ENCODE measurements at places on chromosomes 12 and 14.

- DNase-seq, result peak; percentile 54
Observed at GRCh38 chr14:67270145-67270753, 29.0 kb downstream of the PALS1 start.

GRCh38 chr12:53761306-53761705, 9.5 kb upstream of the CISTR start:
- DNase-seq, result no peak

GRCh38 chr12:42987216-42987650, 397.7 kb upstream of the PRICKLE1 start:
- no peak for DNase-seq

DNA sequence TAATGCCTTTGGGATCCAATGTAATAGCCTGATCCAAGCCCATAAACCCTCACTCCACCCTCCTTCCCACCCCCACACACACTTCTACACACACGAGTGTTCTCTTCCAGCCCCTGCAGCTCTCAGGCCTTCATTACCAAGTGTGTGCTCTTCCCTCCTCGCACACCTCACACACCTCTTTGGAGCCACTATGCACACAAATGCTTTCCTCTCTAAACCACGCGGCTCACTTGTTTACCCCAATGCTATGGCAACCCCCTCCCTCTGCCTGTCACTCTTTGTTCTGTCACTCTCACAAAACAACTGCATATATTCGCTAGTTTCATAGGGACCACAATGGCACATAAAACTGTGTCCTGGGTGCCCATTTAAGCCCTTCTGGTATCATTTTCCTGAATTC, 35.1 kb downstream of the PPP2R5E start:
- DNase-seq, result no peak

GRCh38 chr12:26028953-26029735, 70.7 kb downstream of the RASSF8 start:
- DNase-seq, result peak; percentile 71

DNA sequence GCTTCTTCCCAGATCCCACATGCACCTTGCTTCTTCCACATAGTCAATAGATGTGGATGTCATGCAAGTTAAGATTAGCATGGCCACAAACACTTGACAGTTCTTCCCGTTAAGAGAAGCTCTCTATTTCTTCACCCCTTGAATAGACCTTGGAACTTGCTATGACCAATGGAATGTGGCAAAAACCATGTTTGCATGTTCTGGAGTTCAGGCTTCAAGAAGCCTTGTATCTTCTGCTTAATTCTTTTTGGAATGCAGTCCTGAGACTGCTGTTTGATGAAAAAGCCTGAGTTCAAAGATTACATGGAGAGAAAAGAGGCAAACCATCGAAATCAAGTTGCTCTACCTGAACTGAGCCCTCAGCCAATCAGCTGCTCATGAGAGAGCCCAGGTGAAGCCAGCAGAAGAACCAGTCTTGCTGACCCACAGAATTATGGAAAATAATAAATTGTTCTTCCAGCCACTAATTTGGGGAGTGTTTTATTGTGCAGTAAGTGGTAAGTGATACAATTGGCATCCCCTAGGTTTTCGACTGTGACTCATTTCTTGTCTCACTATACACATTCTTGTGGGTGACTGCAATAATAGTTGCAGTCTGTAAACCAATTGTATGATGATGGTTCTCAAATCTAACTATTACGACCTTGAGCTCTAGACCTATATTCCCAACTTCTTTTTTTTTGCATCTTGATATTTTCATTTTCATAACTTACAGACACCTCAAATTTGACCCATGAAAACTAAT, 12.6 kb downstream of the RASSF9 start:
- DNase-seq, result no peak

DNA sequence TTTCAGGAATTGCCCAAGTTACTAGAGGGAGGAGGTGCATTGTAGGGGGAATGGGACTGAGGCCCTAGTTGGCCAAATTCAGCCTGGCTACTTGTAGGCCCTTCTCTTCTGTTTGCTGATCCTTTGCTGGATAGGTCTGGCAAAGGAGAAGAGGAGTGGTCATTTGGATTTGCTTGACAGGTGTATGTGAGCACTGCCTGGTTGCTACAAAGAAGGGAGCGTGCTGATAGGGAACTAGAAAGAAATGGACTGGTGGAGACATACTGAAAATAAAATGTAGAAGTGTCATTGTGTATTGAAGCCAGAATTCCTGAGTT, 3.6 kb downstream of the PSMA6 start:
- no peak for DNase-seq

GRCh38 chr12:80317307-80317706, 126.7 kb upstream of the PTPRQ start:
- no peak for DNase-seq

DNA sequence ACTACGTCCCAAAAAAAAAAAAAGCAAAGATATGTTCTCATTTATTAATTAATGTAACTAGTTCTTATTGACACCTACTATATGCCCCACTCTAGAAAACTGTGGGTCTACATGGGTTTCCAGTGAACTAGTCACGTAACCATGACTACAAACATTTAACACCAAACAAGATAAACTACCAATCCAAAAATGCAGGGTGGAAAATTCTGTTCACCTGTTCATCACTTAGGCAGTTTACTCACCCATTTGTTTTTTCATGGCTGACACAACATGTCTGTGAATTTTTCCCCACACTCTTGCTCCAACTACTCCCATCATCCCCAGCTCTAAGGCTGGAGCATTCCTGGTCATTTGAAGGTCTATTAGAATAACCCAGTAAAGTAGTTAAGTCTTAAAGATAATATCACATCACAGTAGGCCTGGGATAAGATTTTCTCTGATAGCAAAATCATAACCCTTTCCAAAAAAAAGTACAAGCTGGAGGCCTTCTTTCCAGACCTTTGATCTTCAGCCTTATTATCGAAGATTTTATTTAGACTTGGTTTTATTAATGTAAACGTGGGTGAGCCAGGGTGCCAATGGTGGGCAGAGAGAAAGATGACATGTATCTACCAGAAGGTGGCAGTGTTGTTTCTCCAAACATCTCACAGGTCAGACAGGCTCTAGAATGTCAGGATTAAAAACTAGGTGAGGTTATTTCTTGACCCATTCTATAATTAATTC, 61.6 kb upstream of the DAAM1 start:
- DNase-seq, result peak; percentile 66

DNA sequence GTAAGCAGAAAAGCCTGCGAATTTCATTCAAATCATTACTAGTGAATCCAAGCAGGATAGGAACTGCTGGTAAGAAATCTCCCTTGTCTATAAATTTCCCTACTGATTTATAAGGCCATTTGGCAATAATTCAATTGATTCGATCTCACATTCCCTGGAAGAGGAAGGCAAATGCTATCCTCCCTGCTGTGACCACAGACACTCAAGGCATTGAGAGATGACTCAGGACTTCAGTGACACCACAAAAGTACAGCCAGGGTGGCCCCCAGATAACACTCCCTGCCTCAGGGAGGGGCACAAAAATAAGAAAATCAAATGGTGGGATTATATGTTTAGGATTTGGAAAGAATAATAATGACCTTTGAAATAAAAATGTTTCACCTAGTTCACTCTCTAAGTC, 162.7 kb downstream of the GRIP1 start:
- DNase-seq, result no peak

GRCh38 chr14:49865431-49865859, 12.9 kb upstream of the NEMF start:
- peak; percentile 49 for DNase-seq

- DNase-seq, result peak; percentile 69
Observed at GRCh38 chr14:49687942-49688700, at the start of gene POLE2. Gene POLE2 (minus strand): TSS chr14:49688214. CDS start chr14:49688203, 11 bp downstream.

DNA sequence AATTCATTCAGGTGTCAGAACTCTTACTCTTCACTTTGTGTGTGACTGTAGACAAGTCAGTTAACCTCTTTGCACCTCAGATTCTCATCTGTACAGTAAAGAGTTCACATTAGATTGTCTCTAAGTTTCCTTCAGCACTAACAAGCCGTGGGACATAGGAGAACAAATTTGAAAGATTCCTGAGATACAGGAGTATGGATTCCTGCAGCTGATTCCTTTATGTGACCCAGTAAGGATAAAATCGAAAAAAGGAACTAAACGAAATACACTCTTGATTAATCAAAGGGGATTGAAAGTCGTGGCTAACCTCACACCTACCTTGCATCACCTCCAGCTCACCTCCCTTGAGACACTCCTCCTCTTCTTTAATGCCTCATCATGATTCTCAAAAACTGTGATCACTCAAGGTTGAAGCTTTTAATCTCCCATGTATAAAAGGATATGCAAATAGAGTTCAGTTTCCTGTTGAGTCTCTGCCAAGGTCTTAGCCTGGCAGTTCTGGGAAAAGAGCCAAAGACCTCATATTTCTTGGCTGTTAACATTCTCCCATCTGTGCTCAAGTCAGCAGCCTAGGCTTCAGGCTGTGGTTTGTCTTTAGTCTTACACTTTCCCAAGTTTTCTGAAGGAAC, 156.6 kb downstream of the DAD1 start:
- peak; percentile 88 for DNase-seq

DNA sequence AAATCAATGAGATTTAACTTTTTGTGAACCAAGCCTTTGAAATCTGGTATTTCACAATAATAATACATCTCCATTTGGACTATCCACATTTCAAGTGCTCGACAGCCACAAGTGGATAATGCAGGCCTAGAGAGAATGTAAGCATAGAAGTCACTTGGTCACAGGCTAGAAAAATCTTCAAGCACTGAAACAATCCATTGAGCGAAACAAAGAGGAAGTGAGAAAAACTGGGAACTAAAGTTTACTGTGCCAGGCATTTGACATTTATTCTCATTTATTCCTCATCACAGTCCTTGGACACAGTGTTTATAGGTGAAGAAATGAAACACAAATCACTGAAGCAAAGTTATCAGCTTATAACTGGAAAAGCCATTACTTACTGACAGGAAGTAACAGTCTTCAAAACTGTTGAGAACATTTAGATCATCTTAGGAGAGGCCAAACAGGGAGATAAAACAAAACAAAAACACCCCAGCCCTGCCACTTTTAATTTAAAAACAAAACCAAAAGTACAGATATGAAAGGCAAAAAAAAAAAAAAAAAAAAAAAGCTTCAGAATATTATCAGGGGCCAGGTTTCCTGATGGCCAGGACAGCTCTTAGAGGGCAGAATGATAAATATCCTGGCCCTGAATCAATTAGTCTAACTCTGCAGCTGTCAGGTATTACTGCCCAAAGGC, 29.2 kb downstream of the GNS start:
- DNase-seq, result no peak

DNA sequence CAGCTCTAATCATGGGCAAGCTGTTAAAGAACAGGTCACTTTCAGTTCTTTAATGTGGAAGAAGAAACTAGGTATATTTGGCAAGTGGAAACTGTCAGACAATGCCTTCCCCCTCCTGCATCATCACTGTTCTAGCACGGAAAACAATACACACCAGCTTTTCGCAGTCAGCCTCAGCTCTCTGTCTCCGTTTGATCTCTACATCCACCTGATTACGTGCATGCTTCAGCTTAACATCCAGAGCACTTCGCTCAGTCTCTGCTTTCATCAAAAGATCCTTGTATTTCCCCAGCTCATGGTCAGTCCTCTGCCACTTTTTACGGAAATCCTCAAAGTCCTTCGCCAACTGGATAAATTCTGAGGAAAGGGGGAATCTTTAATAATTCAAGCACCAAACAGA, 19.0 kb downstream of the RACGAP1 start:
- peak; percentile 76 for DNase-seq

All from midbrain (tissue), 1 donor.